ENCODE measurements at places on chromosomes 7 and 10.

DNA sequence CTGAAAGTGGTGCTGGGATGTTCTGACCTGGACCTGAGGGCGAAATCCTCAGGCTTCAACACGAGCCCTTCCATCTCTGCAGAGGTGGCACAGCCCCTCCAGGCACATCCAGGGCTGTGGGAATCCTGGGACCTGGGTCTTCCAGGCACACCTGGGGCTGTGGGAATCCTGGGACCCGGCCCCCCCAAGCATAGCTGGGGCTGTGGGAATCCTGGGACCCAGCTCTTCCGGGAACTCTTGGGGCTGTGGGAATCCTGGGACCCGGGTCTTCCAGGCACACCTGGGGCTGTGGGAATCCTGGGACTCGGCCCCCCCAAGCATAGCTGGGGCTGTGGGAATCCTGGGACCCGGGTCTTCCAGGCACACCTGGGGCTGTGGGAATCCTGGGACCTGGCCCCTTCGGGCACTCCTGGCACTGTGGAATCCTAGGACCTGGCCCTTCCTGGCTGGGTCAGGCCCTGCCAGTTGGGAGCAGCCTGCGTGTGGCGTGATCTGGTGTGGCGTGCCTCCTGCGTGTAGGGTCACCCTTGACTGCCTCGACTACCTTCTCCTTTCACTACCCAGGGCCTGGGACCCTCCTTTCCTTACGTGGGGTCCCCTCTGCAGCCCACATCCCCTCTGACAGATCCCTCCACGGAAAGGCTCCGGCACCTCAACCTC, 124.0 kb downstream of the WDR37 start:
- no peak for DNase-seq

DNA sequence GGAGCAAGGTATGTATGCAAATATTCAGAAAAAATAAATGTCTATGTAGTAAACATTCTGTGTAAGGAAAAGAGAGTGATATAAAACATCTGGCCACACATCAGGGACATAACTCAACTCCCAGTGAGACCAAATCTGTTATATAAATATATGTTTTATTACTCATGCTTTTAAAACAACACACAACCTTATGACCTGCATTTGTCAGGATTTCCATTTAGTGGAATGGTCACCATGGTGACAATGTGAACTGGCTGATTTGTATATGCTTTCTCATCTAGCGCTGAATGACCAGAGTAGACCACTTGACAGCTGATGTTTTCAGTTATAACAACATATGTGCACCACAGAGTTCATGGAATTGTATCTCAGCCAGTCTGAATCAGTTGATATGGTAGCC, 551.7 kb downstream of the HTR7 start:
- DNase-seq = peak; percentile 87

GRCh38 chr10:114548662-114549061, 109.4 kb downstream of the ABLIM1 start:
- peak; percentile 31 for DNase-seq

DNA sequence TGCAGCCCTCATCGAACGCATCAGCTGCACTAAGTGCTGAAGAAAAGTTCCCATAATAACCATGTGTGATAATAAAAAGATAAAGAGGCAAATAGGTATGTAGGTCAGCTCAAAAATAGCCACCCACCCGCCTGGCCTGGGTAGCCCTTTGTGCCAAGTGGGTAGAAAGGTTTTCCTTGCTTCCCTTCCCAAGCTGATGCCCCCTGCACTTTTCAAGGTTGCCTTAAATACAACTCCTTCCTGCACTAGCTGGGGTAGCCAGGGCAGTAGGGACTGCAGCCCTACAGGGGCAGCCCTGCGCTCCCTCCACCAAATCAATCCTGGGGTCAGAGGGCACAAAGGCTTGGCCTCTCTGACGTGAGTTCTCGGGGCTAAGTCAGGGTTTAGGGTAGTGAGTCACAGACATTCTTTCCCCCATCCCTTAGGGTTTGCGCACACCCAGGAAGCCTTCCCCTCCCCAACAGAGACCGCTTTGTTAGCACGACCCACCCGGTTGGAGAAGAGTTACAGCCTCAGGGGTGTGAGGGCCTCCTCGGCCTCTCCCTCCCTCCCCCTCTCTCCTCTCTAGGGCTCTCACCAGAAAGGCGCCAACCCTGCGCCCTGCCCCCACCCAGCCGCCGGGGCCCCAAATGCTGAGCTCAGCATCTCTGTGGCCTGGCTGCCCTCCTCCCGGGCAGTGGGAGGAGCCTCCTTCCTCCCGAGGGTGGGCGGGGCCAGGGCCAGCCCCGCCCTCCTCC, 13.3 kb upstream of the DDIT4 start:
- peak; percentile 97 for DNase-seq

GRCh38 chr10:10527861-10528562, 489.7 kb upstream of the CELF2 start:
- DNase-seq = no peak

DNA sequence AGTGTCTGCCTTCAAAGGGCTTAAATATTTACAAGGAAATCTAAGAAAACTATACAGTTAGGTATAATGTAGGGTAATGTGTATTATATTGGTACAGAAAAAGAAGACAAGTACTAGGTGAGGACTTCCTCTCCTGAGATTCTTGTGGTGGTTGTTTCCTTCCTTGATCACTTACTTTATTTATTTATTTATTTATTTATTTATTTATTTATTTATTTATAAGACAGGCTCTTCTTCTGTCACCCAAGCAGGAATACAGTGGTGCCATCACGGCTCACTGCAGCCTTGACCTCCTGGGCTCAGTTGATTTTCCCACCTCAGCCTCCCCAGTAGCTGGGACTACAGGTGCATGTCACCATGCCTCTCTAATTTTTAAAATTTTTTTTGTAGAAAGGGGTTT, 18.2 kb upstream of the DNAH11 start:
- DNase-seq = no peak

- no peak for DNase-seq
Observed at GRCh38 chr7:54878339-54878738, 119.3 kb upstream of the SEC61G start.

Data from fibroblast of skin of scalp (primary cell).